Fibroblast of villous mesenchyme (primary cell): ENCODE measurements at places on chromosomes 16 and 17. TPM values are rescaled to one million over a fixed set of nuclear protein-coding genes. Genes with fewer than 3 reads are reported as not detected.

- no peak for DNase-seq
Measured at GRCh38 chr16:28108590-28109247, 45.2 kb upstream of the GSG1L start.

- peak; percentile 97 for DNase-seq
Measured at GRCh38 chr17:5526821-5527598, 40.6 kb downstream of the MIS12 start.

DNA sequence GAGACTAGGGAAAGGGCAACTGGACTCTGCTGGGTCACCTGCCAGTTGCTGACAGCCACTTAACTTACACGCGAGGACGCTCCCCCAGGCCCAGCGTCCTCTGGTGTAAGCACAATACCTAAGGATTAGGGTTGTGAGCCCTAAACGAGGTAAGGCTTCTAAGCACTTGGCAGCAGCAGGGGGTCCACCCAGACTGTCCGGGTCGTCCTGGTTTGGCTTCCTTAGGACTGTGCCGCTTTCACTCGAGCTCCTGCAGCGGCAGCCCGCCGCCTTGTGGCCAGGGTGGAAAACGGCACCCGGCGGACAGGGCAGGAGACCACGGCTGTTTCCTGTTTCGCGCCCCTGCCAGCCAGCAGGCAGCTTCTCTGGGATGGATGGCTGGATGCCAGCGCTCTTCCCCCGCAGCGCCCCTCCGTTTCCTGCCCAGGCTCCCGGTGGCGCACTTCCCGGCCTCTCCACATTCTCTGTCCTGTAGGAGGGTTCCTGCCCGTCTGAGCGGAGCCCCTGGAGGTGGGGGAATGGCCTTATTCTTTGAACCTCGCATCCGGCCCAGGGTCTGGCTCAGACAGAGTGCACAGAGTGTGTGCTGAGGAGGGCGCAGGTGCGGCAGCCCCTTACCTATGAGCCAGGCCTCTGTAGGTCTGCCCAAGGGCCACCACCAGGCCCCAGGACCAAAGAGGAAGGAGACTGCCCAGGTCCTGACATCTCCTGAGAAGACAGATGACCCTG lies 47.0 kb upstream of the AMZ2 start:
- DNase-seq, result peak; percentile 63

- DNase-seq, result peak; percentile 82
Measured at GRCh38 chr17:76385892-76386786, 1.7 kb downstream of the SPHK1 start.

GRCh38 chr16:4609200-4610010 lies 5.3 kb downstream of the UBALD1 start:
- DNase-seq, result no peak

- peak; percentile 84 for DNase-seq
Measured at GRCh38 chr17:61002316-61002736, 324.7 kb downstream of the BCAS3 start.

DNA sequence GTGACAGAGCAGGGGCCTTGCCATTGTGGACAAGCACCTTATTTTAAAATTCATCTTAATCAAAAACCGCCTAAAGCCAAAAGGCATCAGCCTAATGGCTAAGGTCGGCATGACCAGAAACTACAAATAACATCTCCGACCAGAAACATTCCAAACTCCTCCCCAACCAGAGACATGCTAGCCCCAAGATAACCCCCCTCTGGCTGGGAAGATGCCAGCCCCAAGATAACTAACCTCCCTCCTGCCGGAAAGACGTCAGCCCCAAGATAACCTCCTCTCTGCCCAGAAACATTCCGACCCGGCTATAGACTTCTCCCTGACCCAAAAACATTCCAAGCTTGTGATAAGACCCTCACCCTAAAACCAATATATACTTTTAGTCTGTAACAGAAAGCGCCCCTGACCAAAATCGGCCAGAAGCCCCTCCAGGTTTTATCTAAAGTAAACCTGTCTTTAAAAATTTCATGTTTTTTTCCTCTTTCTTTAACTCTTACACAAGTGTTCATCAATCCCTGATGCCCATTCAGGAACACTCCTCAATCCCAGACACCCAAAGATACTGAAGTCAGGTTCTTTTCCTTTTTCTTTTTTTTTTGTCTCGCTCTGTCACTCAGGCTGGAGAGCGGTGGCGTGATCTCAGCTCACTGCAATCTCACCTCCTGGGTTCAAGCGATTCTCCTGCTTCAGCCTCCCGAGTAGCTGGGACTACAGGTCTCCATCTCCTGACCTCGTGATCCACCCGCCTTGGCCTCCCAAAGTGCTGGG lies 32.7 kb downstream of the TLE7 start:
- DNase-seq, result peak; percentile 65

Gene TLCD3B
- 0.32 TPM in 1 of 2 replicates, not detected in the other for total RNA-seq
